ENCODE measurements at places on chromosomes 16 and 17.

DNA sequence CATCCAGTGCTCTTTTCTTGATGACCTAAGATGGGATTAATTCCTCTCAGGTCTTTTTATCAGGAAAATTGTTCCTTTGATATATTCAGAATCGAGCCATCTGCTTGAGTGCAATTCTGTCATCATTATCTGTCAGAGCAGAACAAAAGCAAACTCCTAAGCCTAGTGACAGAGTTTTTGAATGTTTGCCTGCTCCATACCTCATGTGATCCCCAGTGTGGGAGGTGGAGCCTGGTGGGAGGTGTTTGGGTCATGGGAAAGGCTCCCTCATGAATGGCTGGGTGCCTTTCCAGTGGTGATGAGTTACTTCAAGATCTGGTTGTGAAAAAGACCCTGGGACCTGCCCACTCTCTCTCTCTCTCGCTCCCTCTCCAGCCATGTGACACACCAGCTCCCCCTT, 628.2 kb downstream of the CDH11 start:
- no peak for DNase-seq

GRCh38 chr17:1930337-1930645, 94.8 kb downstream of the RTN4RL1 start:
- no peak for DNase-seq

DNA sequence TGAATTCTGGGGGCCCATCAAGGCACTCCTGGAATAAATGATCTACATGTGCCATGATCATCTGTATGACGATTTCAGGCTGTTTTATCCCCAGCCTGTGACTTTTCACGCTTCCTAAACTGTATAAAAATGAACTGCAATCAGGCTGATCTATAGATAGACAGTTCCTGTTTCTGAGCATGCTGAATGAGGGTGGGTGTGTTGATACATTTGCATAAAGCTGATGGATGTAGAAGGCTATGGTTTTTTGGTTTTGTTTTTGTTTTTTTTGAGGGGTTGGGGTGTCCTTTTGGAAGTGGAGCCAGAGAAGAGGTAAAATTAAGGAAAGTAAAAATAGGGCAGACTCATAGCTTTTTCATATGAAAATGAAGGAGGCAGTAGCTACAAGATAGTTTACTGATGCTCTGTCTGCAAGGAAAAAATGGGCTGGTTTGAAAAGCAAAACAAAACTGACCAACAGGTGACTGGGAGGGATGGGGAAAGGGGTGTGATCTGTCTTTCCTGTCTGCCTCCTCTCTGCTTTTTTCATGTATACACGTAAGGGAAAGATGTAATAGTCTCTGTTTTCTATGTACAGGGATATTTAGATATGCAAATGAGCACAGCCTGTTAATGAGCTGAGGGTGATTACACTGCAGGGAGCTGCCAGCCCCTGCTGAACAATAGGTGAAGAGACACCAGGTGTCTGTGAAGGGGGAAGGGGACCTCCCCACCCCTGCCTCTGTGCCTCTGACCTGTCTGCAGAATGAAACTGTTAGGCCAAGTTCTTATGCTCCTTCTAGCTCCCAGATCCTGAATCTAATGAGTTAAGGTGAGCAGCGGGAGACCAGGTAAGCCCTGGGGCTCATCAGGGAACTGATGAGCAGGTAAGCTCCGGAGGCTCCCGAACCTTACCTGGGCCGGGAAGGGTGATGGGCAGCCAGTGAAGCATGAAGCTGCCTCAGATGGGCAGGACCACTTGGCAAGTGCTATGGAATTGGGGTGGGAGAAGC, 46.6 kb upstream of the LYRM9 start:
- no peak for DNase-seq

DNA sequence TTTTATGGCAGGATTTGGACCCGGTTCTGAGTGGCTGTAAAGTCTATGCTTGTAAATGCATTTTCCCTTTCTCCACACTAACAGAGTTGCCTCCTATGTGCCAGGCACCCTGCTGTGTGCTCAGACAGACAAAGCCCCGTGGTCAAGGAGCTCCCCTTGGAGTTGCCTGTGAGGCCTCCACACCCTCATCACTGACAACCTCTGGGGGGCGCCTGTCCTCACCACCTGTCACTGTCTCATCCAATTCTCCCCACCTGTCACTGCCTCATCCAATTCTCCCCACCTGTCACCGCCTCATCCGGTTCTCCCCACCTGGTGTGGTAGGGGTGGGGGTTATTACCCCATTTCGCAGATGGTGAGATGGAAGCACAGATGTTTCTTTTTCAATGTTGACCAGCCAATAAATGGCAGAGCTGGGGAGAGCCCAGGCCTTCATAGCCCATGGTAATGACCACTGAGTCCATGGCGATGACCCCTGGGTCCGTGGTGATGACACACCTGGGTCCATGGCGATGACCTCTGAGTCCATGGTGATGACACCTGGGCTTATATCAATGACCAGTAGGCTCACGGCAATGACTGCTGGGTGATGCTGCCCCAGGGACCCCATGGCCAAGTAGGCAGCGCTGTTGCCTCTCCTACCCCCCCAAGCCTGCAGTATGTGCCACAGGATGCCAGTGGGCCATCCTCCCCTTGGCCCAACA, 150.1 kb downstream of the IRF8 start:
- no peak for DNase-seq

GRCh38 chr17:32266051-32266388, 388 bp downstream of the RHBDL3 start:
- no peak for DNase-seq

Measured in cortex of kidney (tissue), 1 donor.